ENCODE measurements at places on chromosomes 7 and 10.
A peak's percentile ranks its signal among the peaks of the same experiment; 100 is the strongest.

DNA sequence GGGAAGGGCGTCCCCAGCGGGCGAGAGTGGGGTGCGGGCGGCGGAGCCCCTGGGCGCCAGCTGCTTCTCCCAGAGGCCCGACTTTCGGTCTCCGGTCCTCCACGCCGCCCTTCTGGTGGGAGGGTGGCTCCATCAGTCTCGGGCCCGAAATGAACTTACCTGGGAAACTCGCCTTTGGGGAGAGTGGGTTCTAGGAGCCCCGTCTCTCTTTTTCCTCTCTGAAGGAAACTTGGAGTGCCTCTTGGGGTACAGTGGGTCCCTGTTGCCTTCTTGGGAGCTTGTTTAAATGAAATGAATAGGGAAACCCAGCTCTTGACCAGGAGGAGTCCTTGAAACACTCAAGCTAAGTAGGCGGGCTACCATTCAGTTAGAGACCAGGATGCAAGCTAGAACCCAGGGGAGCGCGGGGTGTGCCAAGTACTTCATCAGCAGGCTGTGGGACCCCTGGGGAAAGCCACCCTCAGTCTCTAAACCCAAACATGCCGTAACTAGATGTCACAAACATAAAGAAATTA is 1.3 kb downstream of the SLC26A4 start:
- no peak for DNase-seq

DNA sequence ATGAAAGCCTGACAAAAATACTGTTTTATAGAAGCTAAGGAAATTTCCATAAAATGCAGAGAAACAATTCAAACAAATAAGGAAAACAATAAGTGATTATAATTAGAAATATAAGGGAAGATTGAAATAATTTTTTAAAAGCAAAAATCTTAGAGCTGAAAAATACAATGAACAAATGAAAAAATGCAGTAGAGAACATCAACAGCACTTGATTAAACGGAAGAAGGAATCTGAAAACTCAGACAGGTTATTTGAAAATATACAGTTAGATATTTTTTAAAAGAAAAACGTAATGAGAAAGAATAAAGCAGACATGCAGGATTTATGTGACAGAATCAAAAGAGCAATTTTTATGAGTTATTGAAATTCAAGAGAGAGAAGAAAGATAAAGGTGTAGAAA is 279.1 kb upstream of the MAGI2 start:
- no peak for DNase-seq

DNA sequence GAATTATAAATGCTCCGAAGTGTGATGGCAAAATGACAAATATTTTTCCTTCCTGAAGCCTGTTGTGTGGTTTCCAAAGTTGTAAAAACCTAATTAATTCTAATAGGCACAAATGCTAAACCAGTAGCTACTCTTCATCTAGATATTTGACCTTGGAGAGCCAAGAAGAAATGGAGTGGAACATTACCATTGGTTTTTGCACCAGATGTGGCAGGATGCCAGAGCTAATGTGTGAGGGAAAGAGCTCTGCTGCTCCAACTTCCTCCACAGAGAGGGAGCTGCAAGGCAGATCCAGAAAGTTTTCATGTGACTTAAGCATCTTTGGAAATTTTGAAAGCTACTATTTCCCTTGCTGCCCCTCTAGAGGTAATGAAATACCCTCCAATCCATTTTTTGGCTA is 65.1 kb upstream of the HPS1 start:
- no peak for DNase-seq

DNA sequence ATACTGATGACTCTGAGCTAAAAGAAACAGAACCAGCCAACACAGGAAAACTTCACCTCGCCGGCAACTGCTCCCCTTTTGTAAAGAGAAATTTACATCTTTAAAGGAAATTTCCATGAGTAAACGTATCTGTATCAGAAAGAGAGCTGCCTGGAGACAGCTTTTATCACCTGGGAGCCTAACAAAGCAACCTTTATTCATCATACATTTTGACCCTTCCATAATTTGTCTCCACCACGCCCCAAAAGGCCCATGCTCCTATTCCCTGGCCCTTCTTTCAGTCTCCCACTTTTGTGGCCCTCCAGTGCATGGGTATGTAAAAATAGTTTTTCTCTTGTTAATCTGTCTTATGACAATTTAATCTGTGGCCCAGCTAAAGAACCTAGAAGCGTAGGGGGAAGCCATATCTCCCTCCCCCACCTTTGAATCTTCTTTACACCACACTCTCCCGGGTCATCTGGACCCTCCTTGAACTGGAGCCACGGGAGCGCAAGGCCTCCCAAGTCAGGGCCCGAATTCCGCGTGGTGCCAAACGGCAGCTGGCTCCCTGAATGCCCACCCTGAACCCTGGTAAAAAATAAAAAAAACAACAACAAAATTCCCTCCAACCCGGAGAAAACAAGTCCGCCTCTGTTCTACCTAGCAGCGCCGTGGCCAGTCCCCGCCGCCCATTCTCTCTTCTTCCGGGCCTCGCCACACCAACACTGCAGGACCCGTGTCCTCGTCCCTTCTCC is 15.4 kb upstream of the FKBP9 start:
- DNase-seq: no peak

DNA sequence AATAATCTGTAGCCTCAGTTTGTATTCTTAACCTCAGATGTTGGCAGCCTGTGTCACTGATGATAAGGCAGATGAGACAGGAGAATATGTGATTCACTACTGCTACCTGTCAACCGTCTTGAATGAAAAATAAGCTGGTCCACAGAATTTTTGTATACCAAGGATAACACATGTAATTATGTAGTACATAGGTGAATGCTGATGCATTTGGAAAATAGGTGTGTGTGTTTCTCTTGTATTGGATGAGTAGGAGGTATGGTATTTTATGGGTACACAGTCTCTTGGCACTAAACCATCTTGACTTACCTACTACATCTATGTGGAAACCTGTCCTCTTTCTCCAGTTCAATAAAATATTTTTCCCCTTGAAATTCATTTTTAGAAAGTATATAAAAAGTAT is 20.7 kb upstream of the ZRANB1 start:
- DNase-seq: no peak

GRCh38 chr10:107442035-107442505 is 277.6 kb upstream of the SORCS1 start:
- no peak for DNase-seq

- no peak for DNase-seq
Measured at GRCh38 chr10:13195016-13195415, 33.7 kb downstream of the MCM10 start.

DNA sequence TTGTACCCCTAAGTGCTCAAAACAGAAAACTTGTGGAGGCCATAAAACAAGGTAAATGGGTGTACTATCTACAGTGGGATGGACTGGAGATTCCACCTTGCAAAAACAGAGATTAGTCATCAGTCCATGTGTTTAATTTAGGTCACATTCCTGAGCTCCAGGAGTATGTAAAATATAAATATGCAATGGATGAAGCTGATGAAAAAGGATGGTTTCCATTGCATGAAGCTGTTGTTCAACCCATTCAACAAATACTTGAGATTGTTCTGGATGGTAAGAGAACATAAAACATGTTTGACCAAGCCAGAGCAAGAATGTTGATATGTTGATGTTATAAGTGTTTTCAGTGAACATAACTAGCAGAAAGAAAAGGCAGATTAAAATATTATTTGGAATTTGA is 14.6 kb downstream of the ASB15 start:
- DNase-seq: no peak

- DNase-seq: no peak
Measured at GRCh38 chr7:80999100-80999499, 80.2 kb upstream of the SEMA3C start.

- no peak for DNase-seq
Measured at GRCh38 chr10:71578069-71578468, 141.5 kb downstream of the C10orf105 start.

DNA sequence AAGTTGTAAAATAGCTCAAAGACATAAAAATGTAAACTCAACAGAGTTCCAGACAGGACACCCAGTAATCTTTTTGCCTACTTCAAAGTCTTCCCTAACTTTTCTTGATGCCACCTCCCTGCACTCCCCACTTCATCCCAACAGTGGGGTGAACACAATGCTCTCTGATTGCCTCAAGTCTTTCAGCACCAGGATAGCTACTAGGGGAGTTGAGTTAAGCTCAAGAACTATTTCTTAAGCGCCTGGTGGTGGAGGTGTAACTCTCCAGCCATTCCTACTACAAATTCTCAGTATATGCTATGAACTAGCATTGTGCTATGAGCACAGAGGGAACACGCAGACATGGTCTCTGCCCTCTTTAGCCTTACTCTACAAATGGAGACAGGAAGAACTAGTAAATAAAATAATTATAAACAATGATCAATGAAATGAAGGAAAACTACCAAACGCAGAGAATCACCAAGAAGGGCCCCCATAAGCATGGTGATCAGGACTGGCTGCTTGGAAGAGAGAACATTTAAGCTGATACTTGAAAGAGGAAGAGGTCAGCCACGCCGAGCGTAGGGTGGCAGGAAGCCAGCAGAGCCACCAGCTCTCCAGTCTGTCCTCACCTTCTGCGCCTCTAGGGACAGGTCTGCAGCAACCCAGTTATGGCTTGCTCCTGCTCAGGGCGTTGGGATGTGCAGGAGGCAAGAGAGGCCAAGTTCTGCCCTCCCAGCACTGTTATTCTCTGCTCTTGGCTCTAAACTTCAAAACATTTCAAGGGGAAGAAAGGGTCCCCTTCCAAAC is 16.7 kb upstream of the FRA10AC1 start:
- DNase-seq: no peak

DNA sequence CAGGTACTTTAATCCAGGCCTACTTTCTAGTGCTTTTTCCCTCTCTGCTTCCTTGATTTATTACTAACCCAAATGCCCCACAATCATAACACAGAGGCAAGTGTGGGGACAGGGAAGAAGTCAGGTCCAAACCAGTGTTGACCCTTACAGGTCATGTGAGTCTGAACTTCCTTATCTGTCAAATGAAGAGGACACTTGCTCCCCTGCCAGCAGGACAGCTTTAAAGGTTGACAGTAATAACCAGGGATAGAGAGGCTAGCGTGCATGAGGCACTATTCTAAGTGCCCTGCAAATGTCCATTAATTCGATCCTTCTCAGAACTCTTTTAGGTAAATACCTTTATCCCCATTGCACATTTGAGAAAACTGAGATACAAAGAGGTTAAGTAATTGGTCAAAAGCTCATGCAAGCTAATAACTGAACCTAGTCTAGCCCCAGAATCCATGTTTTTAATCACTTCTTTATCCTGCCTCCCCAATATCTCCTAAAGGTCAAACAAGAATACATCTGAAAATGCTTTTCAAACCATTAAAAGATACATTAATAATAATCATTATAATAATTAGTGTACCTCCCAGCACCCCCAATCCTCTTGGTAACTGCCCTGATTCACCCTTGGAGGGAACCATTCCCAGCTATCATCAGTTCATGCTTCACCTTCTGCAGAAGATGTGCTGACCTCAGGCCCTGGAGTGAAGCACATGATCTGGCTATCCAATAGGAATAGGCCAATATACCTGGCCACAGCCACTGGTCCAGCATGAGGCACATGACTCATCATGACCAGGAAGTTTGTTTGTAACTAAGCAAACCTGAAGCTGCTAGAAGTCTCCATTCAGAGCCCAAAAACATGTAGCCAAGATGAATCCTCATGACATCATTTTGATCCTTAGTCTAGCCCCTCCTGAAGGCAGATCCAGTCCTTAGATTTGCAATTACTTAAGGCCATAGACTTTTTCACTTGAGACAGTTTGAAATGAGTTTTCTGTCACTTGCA is 40.7 kb downstream of the SGMS1 start:
- DNase-seq: no peak

DNA sequence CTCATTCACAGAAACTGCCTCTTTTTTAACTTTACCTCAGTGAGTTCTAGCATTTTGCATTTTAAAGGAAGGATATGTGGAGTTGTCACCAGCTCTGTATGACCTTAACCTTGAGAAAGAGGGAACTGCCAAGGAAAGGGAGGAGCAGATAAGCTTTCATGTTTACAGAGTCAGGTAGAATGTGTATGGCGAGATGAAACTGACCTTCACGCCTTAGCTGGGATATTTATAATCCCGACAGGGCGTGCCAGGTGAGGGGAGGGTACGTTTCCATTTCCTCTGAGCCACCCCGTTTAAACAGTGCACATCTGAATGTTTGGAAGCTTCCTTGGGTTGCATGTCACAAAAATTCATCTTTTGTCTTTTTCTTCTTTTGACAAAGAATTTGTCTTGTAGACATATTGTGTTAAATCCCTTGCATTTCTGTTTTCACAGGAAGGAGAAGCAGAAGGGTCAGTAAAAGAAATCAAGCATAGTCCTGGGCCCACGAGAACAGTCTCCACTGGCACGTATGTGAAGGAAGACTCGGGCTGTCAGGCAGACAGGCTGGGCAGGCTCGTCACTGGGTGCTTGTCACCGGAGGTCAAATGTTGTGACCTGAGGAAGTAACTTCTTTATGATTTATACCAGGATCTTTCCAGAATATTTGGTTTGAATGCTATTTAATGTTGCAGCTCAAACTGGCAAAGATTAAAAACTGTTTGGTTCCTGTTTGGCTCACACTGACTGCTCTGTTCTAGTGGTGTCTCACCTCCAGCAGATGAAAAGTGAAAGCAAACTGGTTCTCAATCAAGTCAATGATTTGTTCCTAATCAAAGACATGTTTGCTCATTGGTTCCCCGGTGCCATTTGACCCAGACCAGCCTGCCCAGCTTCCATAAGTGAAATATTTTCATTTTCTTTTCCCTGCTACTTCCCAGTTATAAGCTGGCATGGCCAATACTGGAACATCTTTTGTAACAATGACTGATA is 16.2 kb downstream of the OPTN start:
- no peak for DNase-seq

DNA sequence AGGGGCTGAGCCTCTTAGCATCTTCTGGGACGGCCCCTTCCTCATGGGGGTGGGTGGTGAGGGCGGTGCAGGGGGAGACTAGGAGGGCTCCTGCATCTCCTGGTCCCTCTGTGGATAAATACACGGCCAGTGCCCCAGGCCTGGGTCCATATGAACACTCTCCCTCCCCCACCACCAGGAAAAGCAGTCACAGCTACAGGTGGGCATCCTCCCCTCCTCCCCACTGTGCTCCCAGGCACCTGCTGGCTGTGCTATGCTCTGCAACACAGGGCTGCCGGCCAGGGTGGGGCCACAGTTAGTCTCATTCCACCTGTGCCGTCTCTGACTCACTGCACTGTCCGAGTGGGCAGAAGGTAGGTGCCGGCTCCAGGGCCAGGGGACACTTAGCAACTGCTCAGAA is 87.3 kb upstream of the INSIG1 start:
- no peak for DNase-seq

DNA sequence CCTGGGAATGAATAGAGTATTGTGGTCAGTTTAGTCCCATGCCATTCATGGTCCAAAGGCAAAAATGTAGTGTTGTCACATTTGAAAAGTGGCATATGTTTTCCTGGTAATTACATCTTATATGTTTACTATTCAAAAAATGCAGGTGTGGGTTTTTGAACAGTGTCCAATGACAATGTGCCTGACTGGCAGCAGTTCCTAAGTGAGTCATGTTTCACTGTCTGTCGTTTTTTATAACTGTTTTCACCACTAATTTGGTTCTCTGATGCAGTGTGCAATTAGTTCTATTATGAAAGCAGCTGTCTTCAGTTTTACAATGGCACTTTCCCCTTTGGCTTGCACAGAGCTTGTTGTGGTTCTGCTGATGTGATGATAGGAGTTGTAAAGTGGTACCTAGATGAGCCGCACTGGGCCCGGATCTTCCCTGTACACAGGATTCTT is 162.3 kb downstream of the SEM1 start:
- no peak for DNase-seq

- DNase-seq: peak; percentile 26
Measured at GRCh38 chr7:27242555-27243339, at the start of gene EVX1. Gene EVX1 (plus strand): TSS chr7:27242802. CDS start chr7:27243031, 229 bp downstream.

- no peak for DNase-seq
Measured at GRCh38 chr7:2154121-2154520, 78.6 kb downstream of the MAD1L1 start.
